ENCODE measurements at places on chromosomes 12 and 14. TPM values are rescaled to one million over a fixed set of nuclear protein-coding genes. Genes with fewer than 3 reads are reported as not detected.

- DNase-seq: no peak
Observed at GRCh38 chr14:102949062-102949800, 26.8 kb downstream of the AMN start.

DNA sequence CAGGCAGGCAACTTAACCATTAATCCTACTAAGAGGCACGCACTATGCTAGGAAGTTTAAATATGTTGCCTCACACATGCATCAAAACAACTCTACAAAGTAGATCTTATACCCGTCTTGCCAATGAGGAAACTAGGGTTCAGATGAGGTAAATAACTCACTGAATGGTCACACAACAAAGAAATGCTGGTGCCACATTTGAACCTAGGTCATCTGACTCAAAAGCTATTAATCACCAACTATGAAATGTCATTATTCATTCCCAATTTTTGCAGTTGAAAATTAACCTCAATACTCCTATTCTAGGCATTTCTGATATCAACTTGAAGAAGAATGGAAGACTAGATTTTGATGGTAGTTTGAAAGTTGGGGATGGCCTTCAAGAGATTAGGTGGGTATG is 2.8 kb upstream of the PYROXD1 start:
- DNase-seq: no peak

- DNase-seq: no peak
Observed at GRCh38 chr14:57732463-57733285, 133.2 kb downstream of the SLC35F4 start.

CIROP gene
- total RNA-seq: not detected

GRCh38 chr12:62714774-62715721 is 219.9 kb downstream of the PPM1H start:
- DNase-seq: no peak

RPL6 gene
- total RNA-seq: 908 TPM

DNA sequence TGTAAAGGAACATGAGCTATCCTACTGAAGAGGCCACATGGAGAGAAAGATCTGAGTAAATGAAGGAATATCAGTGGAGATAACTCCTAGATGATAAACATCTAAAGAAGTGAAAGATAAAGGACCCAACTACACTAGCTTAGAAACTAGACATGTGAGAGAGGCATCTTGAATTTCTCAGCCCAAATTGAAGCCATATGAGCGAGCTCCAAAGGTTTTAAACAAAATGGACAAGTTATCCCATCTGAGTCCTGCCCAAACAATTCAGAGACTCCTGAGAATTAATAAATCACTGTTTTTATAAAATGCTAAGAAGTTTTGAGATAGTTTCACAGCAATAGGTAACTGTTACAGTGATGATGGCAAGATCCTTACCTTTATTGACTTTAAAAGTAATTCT is 438.9 kb downstream of the NAV3 start:
- DNase-seq: no peak

CD27 gene
- total RNA-seq: 1.6 TPM

GRCh38 chr14:68814539-68815297 is 21.9 kb upstream of the ZFP36L1 start:
- no peak for DNase-seq

GRCh38 chr12:54504550-54504949 is 7.0 kb downstream of the NCKAP1L start:
- DNase-seq: no peak

- no peak for DNase-seq
Observed at GRCh38 chr12:15738438-15739015, 50.7 kb downstream of the EPS8 start.

- DNase-seq: no peak
Observed at GRCh38 chr14:95519699-95520098, 3.2 kb upstream of the SYNE3 start.

BRF1 gene
- total RNA-seq: 49.4 TPM

Data from thoracic aorta (tissue), 2 donors.